Cardiac muscle cell (in vitro differentiated cells and primary cell): ENCODE measurements at places on chromosomes 5 and 9.
A peak's percentile ranks its signal among the peaks of the same experiment; 100 is the strongest.

- peak; percentile 83 for DNase-seq
Observed at GRCh38 chr9:116101516-116101915, 52.1 kb upstream of the PAPPA start.

- DNase-seq: no peak
Observed at GRCh38 chr5:65247594-65247993, 234.1 kb downstream of the ADAMTS6 start.

DNA sequence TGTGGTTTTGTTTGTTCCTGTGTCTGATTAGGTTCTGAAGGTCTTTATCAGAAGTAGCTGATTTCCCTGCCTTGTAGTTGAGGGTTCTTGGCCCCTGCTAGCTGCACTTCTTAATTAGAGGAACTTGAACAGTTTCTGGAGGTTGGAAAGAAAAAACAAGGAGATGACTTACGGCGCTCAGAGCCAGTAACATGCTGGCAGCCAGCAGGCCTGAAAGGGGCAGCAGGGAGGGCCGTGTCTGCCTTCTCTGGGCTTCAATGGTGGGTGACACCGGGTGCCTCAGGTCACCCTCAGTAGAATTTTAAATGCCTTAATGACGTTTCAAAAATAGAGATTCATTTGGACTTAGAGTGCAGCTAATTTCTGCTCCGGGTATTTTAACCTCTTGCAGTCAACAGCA is 15.8 kb downstream of the UBE2QL1 start:
- no peak for DNase-seq

GRCh38 chr9:130901498-130902203 is 5.0 kb upstream of the QRFP start:
- DNase-seq: no peak

- no peak for DNase-seq
Observed at GRCh38 chr5:112023766-112024165, 266.8 kb upstream of the NREP start.

- no peak for DNase-seq
Observed at GRCh38 chr9:26677965-26678706, 214.5 kb downstream of the CAAP1 start.

DNA sequence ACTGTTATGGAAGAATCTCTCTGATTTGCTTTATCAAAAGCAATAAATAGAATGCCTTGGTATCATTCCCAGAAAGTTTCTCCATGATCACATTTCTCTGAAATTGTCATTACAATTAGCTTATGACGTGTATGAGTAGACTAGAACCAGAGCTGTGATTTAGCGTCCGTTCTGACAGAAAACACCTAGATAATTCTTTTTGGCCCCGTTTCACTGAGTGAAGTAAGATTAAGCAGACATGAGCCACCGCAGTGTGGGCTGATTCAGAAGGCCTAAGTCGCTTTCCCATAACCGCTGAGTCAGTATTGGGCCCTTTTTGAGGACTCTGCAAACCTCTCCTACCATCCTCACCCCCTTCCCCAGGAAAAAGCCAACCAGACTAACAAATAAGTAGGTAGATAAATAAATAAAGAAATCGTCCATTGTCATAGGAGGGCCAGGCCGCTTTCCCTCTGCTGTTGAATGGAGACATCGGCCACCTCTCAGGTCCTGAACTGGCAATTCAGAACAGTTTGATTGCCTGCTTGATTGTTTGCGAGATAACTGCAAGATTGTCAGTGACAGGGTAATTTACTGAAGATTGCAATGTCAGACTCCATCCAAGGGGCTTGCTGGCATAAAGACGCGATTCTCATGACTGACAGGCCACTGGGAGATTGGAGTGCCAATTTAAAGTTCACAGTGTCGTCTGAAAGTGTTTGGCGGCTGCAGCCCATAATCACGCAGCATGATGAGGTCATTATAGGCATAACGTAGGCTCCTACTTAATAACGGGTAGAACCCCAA is 105.0 kb upstream of the WWC1 start:
- peak; percentile 24 for DNase-seq

DNA sequence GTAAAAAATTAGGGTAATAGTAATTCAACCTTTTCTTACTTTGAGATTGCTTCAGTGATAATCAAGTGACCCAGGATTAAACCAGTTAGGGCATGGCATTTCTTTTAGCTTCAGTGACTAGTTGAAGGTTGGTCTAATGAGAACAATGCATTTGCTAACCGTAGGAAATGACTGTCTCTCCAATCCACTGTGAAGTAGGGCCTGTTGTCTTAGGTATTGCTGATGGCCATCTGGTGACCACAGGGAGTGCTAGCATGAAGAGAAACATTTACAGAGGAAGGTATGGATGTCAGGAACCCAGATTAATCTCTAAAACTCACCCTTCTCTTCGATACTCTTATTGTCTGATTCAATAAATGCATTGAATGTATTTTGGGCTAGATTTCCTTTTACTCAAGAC is 535.9 kb upstream of the SEMA6A start:
- no peak for DNase-seq

DNA sequence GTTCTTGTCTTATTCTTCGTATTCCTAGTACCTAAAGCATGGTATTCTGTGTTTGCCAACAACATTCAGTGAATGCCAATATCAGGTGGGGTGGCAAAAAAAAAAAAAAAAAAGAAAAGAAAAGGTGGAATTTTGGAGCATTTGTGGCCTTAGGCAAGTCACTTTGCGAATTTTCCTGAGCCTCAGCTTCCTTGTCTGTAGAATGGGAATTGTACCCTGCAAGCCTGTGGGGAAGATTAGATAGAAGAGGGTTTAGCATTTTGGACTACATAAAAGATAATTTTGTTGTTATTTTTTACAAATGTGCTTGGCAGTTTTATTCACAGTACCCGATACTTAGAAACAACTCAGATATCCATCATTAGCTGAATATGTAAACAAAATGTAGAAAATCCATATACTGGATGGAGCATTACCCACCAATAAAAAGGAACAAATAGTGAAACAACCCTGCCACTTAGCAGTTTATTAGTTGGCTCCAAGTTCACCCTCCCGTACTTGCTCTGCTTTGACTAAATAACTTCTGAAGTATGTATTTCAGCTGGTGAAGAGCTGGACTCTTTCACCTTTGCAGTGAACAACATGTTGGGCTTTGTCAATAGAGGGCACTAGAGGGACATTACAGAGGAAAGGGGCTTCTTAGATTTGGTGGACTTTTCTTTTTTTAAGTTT is 13.6 kb downstream of the UBE2D2 start:
- peak; percentile 68 for DNase-seq

DNA sequence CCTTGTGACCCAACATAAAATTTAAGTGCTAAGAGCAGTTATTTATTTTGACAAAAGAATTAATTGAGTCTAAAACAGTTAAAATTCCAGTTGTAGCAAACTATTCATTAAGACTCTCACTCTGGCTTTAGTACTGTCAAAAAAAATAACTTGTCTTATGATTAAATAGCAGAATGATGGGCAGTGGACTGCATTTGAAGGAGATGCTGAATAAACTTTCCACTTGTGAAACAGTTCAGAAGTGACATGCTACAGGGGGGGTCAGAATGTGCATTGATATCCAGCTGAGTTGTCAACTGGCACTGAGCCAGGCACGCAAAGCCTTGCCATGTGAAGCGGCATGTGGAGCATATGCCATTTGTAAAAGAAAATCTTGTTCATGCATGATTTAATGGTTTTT is 76.0 kb downstream of the FCHO2 start:
- peak; percentile 24 for DNase-seq

DNA sequence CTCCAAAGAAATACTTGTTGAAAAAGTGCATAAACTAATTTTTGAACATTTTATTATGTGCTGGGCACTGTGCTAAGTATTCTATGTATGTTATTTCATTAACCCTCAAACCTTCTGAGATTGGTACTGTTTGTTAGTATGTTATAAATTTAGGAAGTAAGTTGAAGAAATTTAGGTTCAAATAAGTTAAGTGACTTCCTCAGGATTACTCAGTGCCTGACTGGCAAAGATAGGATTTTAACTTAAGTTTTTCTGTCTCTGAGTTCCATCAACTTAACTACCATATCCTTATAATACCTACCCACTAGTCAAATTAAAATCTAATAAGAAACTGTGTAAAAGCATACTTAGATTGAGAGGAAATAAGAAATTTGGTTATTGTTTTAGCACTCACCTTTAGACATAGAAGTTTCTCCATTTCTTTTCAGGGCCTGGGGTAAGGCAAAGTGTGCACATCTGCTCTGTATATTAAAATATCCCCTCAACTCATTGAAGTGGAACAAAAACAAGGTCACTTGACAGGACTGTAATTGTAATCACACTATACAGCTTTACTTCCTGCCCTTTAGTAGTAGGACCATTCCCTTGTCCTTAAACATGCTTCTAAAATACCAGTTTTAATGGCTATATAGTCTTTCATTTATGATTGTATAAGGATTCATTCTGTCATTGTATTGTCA is 15.2 kb downstream of the TGFBR1 start:
- DNase-seq: no peak

GRCh38 chr9:127763918-127764384 is 14.5 kb downstream of the SH2D3C start:
- DNase-seq: no peak

GRCh38 chr9:127085186-127085585 is 37.2 kb downstream of the ANGPTL2 start:
- DNase-seq: no peak

GRCh38 chr9:80632041-80632440 is 1057.3 kb downstream of the TLE1 start:
- DNase-seq: no peak

DNA sequence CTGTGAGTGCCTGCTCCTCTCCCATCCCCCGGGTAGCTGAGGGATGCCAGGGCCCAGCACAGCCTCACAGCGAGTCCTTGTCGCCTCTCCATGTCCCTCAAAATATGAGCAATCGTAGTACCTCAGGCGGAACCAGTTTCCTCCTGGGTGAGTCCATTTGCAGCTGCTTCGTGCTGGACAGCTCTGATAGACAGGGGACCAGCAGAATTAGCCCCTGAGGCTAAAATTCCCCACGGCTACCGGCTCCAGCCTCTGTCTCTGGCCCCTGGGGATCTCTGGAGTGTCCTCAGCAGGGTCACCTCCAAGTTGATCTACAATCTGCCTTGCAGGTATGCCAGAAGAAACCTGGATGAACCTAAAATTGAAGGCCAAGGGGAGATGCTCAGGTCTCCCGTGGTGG is 115.8 kb upstream of the FBXL7 start:
- no peak for DNase-seq

DNA sequence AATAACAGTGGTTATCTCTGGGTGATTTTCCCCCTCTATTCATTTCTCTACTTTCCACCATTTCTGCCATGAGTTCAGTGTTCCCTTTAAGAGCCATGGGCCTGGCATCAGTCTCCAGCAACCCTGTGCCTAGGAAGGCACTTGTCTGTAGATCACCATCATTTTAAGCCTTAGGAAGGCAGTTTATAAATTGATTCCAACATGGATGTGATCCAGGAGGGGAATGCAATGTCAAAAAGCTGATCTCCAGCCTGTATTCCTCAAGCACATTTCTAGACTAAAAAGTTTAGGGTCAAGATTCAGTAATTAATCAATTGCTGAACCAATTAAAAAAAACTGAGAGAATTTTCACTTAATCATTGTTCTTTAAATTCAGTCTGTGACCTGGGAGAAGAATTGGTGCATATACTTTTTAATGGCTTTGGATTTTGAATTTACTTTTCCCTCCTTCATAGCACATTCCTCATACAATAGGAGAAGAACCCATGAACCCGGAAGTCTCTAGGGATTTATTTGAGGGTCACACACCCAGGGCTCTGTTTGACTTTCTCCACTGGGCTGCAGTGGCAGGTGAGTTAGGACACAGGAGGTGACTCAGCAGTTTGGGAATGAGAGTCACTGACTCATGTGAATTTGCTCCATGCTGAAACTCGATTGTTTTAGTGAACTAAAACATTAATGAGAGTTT is 6.1 kb upstream of the ERMP1 start:
- peak; percentile 39 for DNase-seq

DNA sequence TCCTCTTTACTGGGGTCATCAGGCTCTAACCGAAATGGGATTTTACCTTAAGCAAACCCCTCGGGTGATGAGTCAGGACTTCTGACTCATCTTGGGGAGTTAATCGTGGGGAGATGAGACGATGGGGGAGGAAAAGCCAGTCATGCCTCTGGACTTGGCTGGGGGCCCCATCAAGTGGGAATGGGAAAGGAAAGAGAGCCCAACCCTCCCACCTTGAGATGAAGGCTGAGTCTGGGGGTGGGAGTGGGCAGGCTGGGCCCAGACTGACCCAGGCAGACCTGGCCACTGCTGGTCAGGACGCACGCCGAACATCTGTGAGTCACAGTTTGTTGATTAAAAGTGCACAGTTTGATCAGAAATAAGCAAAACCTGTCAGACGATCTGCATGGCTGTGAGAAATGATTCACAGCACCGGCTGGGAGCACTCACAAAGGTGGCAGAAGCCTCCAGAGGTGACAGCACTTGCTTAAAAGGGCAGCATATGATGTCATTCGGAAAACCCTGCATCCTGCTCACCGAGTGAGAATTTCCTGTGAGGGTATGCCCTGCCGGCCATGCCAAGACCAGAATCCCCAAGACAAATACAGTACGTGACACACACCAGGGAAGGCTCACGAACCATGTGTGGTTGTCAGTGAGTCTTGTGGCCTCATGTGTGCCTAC is 50.0 kb upstream of the SLC25A51 start:
- DNase-seq: no peak

- no peak for DNase-seq
Observed at GRCh38 chr5:178357121-178357521, 124.5 kb upstream of the PHYKPL start.
